IPS-NIHi11 (cell line): ENCODE measurements at places on chromosomes 5 and 9.
A peak's percentile ranks its signal among the peaks of the same experiment; 100 is the strongest.

DNA sequence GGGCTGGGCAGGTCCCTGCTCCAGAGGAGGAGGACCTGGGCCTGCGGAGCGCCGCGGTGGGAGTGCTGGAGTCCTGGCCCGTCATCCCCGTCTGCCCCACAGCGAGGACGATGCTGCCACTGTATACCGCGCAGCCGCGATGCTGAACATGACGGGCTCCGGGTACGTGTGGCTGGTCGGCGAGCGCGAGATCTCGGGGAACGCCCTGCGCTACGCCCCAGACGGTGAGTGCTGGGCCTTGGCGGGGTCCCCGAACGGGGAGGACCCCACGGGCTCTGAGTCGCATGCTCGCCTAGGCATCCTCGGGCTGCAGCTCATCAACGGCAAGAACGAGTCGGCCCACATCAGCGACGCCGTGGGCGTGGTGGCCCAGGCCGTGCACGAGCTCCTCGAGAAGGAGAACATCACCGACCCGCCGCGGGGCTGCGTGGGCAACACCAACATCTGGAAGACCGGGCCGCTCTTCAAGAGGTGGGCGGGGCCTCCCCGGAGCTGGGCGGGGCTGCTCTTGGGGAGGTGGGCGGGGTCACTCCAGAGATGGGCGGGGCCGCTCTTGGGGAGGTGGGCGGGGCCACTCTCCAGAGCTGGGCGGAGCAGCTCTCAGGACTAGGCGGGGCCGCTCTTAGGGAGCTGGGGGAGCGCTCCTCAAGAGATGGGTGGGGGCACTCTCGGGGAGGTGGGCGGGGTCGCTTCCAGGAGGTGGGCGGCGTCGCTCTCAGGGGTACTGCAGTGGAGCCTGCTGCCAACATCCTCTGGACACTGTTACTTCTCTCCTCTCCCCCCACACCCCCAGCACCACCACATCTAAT is 13.1 kb downstream of the LRRC26 start:
- peak; percentile 81 for DNase-seq

GRCh38 chr5:83919071-83920041 is 198.7 kb upstream of the HAPLN1 start:
- DNase-seq = no peak

GRCh38 chr5:148623741-148624140 is 30.6 kb downstream of the HTR4 start:
- DNase-seq = no peak

GRCh38 chr9:40884072-40884901 is 244.2 kb downstream of the FOXD4L6 start:
- no peak for DNase-seq

- peak; percentile 70 for DNase-seq
Measured at GRCh38 chr9:116928884-116929283, 241.8 kb downstream of the TRIM32 start.

DNA sequence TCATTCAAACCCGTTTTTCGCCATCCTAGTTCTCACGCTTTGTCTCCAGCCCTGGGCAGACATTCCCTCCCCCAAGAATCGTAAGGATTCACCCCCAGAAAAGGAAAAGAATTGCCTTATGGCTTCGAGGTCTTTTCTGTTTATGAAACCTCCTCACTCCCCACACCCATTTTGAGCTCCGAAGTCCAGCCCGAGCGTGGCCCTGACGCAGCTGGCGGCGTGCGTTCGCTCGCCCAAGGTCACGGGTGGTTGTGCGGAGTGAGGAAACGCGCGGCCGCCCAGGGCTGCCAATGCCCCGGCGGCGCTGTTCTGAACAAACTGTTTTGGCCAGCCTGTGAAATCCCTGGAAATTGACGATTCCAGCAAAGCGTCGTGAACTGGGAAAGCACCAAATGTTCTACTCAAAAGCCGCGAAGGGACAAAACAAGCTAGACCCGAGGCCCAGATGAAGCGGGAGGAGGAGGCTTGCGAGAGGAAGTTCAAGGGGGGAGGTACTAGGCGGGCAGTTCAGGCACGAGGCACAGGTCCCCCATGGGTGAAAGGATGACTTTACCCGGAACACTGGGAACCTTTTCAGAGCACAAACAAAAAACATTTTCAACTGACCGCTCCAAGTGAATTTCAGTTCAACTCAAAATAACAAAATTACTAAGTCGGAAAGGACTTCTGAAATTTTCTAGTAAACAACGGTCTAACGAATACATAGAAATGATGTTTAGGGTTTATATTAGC is 683 bp upstream of the ZFAND5 start:
- DNase-seq = peak; percentile 67

- DNase-seq = no peak
Measured at GRCh38 chr9:108760841-108761240, 94.9 kb downstream of the ACTL7B start.

DNA sequence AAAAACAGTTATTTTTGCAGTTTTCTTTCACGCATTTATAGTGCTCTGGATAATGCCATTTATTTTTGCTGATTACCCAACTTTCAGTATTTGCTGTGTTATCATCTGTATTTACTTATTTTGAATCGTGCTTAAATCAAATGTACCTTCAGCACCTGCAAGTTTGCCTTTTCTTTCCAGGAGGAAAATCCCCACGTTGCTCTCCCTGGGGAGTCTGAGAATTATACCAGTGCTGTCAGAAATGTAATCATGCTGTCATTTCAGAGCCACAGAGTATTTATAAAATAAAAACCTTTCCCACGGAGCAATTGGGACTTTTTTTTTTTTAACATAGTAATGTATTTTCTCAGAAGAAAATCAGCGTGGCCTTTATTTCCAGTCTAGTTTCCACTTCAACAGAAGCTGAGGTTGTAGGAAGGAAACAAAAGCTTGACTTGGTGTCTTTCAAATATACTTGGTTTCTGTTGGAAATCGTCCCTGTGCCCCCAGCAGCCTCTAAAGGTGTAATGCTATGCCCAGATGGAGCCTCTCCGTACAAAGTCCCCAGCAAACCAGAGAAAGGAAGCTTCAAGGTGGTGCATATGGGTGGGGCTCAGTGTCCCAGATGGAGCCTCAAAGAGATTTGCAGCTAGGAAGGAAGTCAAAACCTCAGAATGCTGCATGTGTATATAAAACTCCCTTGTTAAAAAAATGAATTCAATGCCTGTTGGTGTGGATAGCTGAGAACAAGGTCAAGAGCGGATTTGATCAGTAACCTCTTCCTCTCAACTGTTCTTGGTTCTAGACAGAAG is 2.1 kb downstream of the GPR150 start:
- no peak for DNase-seq

GRCh38 chr9:4739587-4740387 is 1.2 kb downstream of the AK3 start:
- DNase-seq = no peak

DNA sequence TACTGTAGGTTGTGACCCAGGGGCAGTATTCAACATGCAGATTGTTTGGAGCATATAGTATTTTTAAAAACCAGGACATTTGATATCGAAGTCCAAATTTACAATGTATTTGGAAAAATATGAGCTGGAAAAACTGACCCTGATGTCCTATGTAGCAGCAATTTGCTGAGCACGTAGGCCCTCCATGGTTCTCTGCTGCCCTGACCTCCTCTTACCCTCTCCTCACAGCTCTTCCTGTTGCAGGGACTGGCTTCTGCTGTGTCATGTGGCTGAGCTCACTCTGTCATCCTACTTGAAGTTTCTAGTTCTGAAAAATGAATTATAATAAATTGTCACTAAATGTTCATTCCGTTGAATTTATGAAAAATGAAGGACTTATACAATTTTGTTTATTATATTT is 4.1 kb upstream of the ASPN start:
- DNase-seq = no peak
